ENCODE measurements at places on chromosomes 16 and 17.

- DNase-seq, result no peak
These were observed 34.0 kb downstream of the CCDC57 start for GRCh38 chr17:82178499-82179261.

DNA sequence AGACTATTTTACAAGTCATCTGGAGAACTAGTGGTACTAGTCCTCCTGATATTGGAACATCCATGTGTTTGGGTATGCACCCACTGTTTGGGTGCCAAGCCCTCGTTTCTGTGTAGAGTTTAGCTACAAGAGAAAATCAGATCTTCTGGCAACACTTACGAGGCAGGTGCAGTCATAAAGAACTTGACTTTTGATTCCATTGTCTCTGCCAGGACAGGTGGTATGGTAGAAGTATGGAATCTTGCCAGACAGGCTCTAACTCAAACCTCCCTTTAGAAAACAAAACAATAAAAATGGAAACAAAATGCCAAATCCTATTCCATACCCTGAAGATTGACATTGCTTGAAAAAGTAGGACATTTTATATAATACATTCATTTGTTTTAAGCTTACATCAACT lies 16.0 kb downstream of the RNF43 start:
- DNase-seq, result no peak

- DNase-seq, result no peak
These were observed 11.1 kb downstream of the GNPTG start for GRCh38 chr16:1362807-1363206.

- no peak for DNase-seq
These were observed 453.4 kb downstream of the KCNJ18 start for GRCh38 chr17:22145605-22146178.

DNA sequence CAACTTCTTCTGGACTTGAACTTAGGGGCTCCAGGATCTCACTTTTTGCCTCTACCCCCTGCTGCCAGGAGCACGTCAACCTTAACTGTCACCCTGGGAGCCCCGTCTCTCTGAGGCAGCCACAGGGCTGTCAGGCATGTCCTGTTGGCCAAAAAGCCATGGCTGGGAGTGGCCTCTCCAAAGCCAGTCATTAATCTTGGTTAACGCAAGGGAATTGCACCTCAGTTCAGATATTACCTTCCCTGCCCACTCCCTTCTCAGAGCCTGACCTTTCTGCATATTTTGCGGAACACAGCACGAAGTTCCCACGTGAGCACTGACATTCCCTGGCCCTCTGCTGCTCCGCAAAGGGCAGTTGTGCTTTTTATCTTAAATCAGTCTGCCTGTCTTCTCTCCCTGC lies 44.2 kb upstream of the CIBAR2 start:
- no peak for DNase-seq

- DNase-seq, result no peak
These were observed 5.1 kb downstream of the PIMREG start for GRCh38 chr17:6449307-6449706.

- no peak for DNase-seq
These were observed 4.8 kb upstream of the C1QL1 start for GRCh38 chr17:44972953-44973352.

DNA sequence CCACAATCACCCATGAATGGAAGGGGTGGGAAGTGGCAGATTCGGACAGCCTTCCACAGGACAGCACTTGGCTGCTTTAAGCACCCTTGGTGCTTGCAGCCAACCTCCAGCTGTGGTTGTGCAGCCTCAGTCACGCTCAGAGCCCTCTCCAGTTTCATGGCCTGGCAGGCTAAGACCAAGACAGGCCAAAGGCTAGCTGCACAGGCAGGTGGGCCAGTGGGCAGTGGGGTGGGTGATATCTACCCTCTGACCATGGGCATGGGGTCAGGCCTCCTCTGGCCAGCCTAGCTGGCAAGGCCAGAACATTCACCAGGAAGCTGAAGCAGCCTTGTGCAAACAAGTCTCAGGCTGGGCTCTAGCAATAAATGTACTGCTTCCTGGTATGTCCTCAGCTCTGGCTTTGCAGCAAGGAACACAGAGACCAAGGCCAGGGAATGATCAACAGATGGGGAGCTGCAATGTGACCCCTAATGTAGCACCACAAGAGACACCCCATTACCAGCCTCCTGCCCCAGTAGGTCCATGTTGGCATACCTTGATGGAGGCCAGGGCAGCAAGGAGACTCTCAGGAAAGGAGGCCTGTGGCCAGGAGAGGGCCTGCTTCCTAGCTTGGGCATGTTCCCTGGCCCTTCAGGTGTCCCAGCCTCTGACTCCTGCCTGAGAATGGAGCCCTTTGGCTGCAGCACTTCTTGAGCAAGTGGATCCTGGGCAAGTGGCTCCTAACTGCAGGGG lies 20.9 kb downstream of the HSD11B2 start:
- DNase-seq, result no peak

GRCh38 chr17:74803388-74803930 lies 27.3 kb upstream of the NAT9 start:
- no peak for DNase-seq

DNA sequence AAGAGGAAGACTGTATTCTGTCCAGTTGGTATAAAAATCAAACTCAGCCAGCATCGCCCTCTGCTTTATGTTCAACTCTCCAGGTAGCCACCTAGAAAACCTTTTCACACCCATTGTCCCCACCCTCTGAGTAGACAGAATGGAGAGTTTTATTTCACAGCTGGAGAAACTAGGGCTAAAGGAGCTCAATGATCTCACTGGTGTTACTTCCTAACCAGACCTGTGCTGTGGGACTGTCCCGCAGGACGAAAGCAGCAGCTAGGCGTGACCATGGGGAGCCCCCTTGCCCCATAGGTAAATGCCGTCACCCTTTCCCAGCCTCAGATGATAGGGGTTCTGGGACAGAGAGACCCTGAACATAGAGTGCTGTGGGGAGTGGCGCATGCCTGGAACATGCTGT lies 67.7 kb downstream of the CYLD start:
- DNase-seq, result no peak

GRCh38 chr16:75251280-75252048 lies at the start of gene BCAR1:
Gene BCAR1, minus strand, starts transcription at chr16:75251624. Its CDS starts 142 bp downstream, at chr16:75251482.
- no peak for DNase-seq

- DNase-seq, result no peak
These were observed 66.1 kb upstream of the FOXF1 start for GRCh38 chr16:86444261-86444660.

DNA sequence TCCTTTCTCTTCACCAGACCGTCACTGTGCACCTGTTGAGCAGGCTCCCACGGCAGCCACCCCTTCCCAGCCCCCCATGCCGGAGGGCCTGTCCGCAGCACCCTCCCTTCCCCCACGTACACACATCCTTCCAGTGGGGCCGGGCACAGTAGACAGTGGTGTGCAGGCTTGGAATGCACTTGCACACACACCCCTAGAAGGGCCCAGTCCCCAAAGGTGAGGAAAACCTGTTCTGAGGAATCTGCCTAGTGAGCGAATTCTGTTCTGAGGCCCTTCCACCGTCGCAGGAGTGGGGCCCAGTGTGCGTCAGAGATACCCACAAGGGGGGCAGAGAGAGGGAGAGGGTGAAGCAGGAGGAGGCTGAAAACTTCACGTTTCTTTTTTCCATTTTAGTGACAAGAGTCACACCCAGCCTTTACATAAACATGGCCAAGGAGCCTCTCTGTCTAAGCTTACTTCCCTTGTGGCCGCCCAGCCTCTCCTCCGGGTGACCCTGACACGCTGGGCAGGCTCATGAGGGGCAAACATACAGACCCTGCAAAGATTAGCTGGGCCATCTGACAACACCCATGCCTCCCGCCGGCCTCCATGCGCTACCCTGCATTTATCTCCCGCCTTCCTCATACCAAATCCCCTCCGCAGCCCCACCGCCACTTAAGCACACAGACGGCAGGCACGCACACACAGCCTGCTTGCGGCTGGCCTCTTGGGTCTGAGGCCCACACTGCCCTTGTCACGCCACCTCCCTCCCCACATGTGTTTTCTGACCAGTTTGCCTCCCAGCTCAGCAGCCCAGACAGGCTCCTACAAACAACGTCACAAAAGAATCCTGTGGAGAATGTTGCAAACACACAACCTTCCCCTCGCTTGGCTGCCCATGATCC lies 1.8 kb downstream of the ZBTB4 start:
- DNase-seq, result peak; percentile 76

GRCh38 chr17:60390925-60391470 lies 935 bp downstream of the USP32 start:
- peak; percentile 63 for DNase-seq

GRCh38 chr16:78375055-78375679 lies 275.7 kb downstream of the WWOX start:
- no peak for DNase-seq

DNA sequence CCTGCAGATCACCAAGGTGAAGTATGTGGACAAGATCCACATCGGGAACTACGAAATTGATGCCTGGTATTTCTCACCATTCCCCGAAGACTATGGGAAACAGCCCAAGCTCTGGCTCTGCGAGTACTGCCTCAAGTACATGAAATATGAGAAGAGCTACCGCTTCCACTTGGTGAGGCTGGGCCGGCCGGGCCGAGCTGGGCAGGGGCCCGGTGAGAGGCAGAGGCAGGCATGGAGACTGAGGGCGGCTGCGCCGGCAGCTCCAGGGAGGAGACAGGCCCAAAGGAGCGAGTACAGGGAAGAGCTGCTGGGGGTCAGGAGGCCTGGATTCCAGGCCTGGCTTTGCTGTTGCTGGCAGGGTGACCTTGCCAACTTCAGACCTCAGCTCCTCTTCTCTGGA lies 8.3 kb downstream of the PRSS8 start:
- DNase-seq, result no peak

GRCh38 chr16:24580665-24581064 lies 41.3 kb downstream of the RBBP6 start:
- no peak for DNase-seq

DNA sequence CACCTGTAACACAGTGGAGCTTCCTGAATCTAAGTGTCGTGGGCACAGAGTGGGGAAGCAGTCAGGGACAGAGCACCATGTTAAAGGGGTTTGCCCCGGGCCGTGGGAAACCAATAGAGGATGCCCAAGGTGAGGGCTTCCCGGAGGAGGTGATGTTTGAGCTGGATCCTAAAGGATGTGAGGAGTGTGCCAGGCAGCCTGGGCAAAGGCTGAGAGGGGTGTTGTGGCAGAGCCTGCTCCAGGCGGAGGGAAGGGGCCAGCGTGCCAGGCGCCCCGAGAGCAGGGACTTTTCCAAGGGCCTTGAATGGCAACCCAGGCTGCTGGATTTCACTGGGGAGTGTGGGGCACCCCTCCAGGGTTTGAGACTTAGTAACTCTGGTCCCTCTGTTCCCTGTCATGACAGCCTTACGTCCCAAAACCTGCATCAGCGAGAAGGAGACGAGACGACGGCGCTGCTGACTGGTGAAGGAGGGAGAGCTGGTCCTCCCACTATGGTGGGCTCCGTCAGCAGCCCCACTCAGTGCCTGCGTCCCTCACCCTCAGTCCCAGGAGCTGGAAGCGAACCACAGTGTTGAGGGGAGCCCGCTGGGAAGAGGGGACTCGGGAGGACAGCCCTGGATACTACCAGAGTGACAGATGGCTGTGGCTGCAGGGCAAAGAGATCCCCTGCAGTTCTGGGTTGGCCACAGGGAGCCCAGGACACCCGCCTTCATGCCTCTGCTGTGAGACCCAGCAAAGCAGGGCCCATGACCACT lies 228.4 kb downstream of the KATNIP start:
- no peak for DNase-seq

- no peak for DNase-seq
These were observed 11.1 kb upstream of the WFDC1 start for GRCh38 chr16:84283314-84284153.

DNA sequence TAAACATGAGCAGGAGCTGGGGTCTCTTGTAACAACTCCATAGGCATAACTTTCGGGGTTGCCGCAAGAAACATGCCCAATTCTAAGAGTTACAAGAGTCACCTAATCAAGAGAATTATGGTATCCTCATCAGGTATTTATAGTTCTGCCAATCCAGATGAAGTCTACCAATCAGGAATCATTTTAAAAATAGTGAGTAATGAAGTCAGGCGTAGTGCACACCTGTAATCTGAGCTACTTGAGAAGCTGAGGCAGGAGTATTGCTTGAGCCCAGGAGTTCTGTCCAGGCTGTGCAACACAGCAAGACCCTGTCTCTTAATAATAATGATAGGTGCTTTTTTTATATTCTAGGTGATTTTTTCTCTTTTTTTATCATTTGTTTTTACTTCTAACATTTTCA lies 128.5 kb upstream of the RBL2 start:
- DNase-seq, result no peak

DNA sequence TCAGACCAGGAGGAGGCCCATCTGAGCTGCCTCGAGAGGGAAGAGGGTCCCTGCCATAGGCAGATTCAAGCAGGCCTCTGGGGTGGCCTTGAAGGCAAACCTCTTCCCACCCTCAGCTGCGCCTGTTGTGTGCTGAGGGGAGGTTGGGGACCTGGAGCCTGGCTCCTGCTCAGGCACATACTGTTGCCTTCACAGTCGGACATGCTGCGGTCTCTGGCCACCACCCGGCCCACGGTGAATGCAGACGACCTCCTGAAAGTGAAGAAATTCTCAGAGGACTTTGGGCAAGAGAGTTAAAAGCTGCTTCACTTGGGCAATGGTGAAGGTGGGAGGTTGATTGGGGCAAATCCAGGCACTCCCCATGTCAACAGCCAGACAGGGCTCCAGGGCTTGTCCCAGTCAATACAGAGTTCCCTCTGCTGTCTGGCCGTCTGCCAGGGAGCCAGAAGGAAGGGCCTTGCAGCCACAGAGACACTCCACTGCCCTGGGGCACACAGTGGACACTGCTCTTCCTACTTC lies 6.3 kb downstream of the PDF start:
- no peak for DNase-seq

DNA sequence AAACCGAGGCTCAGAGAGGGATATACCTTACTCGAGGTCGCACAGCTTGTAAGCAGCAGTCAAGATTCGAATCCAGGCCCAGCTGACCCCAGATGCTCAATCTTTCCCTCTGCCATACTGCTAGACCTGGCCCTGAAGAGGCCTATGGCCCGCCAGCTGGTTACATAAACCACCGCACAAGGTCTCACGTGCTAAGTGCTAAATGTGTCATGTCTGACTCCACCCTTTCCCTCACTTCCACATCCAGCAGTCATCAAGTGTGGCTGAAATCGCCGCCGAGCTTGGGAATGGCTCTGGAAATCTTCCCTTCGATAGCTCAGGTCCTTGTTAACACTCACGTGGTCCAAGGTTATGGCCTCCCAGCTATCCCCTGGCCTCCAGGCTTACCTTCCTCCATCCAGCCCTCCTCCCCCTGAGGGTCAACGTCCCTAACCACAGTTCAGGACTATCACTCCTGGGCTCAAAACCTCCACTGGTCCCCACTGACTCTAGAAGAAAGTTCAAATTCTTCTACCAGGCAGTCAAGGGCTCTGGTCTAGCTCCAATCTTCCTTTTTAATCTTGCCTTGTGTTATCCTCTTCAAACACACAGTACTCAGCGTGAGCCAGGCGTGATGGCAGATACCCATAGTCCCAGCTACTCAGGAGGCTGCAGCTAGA lies 3.5 kb downstream of the ZBTB4 start:
- DNase-seq, result no peak

- no peak for DNase-seq
These were observed 352 bp downstream of the MARF1 start for GRCh38 chr16:15642557-15643047.

- no peak for DNase-seq
These were observed 40.3 kb upstream of the BAHCC1 start for GRCh38 chr17:81354954-81355347.

- no peak for DNase-seq
These were observed 256.5 kb upstream of the AXIN2 start for GRCh38 chr17:65817951-65818350.

- peak; percentile 58 for DNase-seq
These were observed 10.9 kb upstream of the KRTAP17-1 start for GRCh38 chr17:41326173-41327145.
